NCI-H187 treated with DMSO at 0.1 percent for 48 hours (cell line): ENCODE measurements at places on chromosomes 2 and 18.

DNA sequence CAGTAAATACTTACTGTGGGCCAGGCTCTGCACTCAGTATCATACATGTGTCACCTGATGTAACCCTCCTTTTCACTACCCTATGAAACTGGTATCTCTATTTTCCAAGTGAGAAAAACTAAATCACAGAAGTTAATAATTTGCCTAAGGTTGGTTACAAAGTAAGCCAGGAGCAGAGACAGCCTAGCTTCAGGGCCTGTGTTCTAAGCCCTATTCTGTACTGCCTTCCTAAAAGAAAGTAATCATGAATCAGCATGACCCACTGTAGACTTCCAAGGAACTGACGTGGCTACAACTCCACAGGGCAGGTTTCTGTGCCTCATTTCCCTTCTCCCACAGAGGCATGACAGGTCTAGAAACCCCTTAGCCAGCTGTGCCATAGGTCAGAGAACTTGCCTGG, 14.3 kb downstream of the ZNF142 start:
- DNase-seq, result no peak

GRCh38 chr2:62054916-62055450, 140.9 kb upstream of the B3GNT2 start:
- no peak for DNase-seq

DNA sequence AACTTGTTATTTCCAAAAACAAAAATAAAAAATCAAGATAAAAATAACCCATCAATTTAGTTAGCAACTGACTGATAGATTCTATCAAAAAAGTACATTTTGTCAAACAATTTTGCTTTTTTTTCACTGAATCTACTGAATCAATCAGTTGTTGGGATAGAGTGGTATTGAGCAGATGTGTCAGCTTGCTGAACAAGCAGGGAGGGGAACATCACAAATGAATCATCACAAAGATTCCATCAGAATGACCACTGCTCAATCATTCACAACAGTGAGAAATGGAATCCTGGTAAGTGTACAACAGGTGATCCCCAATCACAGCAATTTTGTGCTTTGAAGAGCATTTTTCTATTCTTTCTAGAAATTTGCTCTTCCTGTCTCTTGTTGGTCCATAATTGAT, 12.3 kb upstream of the SLC14A2 start:
- no peak for DNase-seq

- no peak for DNase-seq
These were observed 22.9 kb upstream of the FSHR start for GRCh38 chr2:49177194-49177593.

- no peak for DNase-seq
These were observed 392.9 kb upstream of the CRIM1 start for GRCh38 chr2:35962585-35963146.

DNA sequence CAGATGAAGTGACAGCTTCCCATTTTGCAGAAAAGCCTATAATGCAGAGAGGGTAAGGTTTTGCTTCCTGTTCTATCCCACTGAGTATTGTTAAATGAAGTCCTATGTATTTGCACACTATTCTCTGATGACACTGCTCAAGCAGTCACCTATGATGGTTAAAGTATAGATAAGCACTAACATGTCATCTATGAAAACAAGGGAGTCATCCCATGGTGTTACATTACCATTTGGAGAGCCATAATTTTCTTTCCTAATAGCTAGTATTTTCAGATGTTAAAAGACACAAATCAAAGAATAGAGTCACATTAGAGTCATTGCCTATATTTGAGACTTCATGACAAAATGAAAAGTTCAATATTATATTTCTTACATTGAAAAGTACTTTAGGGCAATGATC, 42.8 kb upstream of the GRB14 start:
- DNase-seq, result no peak

DNA sequence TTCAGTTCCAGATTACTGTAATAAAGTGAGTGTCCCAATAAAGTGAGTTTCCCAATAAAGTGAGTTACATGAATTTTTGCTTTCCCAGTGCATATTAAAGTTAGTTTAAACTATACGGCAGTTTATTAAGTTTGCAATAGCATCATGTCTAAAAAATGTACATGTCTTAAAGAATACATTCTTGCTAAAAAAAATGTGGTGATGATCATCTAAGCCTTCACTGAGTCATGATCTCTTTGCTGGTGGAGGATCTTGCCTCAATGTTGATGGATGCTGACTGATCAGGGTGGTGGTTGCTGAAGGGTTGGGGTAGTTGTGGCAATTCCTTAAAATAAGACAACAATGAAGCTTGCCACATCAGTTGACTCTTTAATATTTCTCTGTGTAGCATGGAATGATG, 664.2 kb downstream of the TDRD15 start:
- no peak for DNase-seq

GRCh38 chr2:73260338-73260984, 23.8 kb downstream of the FBXO41 start:
- DNase-seq, result no peak

GRCh38 chr18:9066358-9066757, 36.1 kb upstream of the NDUFV2 start:
- no peak for DNase-seq

DNA sequence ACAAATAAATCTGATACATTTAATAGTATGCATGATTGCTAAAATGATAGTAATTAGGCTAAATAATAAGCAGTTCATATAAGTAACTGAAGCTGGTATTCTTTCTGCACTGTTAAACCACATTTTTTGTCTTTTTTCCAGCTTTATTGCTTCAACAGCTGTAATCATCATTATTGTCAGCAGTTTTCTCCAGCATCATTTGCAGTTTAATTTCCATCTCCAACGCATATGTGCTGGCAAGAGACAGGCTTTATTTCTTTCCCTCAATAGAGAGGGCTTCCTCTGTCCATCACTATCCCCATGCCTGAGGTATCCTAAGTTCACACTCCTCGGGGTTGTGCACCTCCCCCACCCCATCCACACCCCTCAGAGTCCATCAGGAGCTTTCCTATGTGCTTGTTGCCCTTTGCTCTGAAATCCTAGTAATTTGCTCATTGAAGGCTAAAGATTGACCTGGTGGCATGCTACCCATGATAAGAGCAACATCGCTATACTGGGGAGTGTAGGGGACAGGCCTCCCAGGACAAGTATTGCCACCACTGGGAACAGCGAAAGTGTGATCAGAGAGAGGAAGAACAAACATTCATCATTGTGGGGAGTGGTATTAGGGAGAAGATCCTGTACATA, 37.1 kb downstream of the B4GALT6 start:
- DNase-seq, result no peak

DNA sequence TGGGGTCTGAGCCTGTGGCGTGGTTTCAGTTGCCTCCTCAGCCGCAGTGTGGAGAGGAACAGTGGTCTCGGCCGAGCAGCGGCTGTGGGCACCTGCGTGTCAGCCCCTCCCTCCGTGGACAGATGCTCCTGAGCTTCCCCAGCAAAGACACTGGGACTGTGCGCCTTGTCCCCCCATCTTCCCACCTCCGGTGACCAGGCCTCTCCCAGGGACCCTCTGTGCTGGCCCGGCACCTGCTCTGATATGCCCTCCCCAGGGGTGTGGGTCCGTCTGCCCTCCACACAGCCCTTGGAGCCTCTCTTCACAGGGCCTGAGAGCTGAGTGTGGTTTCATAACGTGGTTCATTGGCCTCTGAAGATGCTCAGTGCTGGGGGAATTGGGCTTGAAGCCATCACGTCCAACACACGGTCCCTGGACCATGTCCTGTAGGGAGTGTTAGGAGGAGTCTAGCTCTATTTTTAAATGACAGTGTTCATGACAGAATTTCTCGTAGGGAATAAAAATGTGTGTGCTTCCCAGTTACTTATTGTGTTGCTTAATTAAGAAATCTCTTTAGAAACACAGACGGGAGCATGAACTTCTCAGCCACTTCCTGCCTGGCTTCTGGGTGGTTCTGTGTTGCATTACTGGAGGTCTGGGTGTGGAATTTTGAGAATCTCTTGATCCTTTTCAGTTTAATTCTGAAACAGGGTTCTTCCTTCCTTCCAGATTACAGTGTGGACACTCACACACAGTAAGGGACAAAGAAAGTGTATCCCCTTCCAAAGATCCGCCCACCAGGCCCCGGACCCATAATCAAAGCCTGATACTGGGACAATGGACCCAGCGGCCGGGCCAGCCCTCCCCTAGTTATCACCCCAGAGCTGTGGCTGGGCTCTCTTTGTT, 110.7 kb downstream of the NFATC1 start:
- DNase-seq, result no peak

DNA sequence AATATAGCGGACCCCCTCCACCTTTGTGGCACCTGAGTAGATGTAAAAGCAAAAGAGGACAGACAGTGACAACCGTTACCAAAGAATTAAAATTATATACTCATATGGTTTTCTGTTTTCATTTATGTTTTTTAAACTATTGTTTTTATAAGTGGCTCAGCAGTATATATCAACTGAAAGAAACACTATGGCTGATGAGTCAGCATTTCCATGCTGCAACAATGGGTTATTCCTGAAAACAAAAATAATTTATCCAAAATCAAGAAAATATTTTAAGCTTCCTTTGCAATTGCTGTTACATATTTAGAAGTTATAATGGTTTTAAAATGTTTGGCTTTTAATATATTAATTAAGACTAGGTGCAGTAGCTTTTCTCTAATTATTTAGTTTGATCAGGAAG, 17.7 kb downstream of the MRPS9 start:
- DNase-seq, result no peak

DNA sequence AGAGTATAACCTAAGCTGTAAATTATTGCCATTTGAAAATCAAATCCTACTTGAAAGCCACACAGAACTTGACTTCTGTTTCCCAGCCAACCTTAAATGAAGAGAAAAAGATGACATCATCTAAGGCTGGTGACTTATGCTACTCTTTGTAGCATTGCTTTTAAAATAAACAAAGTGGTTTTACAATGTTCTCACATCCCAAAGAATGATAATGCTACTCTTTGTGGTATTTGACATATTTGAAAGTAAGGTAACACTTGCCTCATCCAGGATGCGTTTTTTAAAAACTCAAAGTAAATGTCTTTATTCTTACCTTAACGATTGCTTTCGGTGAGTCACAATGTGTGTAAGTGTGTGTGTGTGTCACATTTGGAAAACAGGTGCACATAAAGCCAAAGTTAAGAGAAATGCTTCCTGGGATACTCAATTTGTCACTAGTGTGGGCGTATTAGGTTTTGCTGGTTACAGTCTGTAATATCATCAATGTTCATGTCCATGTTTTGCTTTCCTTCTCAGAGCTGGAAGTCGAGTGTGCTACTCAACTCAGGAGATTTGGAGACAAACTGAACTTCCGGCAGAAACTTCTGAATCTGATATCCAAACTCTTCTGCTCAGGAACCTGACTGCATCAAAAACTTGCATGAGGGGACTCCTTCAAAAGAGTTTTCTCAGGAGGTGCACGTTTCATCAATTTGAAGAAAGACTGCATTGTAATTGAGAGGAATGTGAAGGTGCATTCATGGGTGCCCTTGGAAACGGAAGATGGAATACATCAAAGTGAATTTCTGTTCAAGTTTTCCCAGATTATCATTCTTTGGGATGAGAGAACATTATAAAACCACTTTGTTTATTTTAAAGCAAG, 2.6 kb downstream of the PMAIP1 start:
- no peak for DNase-seq

DNA sequence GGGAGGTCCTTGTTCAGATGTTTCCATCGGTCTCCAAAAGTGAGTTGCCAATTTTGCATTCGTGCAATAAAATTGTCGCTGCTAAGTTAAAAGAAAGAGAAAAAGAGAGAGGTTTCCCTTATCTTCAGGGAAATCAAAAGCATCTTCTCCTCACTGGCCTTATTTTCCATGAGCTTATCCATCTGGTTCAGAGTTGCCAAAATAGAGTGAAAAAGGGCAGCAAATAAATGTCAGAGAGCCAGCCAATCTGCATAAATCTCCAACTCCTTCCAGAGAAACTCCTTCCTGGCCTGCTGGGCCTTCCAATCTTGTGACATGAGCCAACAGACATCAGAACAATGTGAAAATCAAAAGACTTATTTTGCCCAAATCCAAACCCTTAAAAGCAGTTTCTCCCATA, 28.4 kb downstream of the PAX3 start:
- DNase-seq, result no peak

GRCh38 chr2:18159896-18160295, 281.4 kb downstream of the KCNS3 start:
- no peak for DNase-seq

GRCh38 chr18:79846936-79847557, 49.3 kb downstream of the KCNG2 start:
- no peak for DNase-seq

- no peak for DNase-seq
These were observed 147.3 kb downstream of the B3GNT2 start for GRCh38 chr2:62343206-62343605.

- no peak for DNase-seq
These were observed 116.0 kb downstream of the ABCA12 start for GRCh38 chr2:215022418-215022817.

- no peak for DNase-seq
These were observed 191.7 kb upstream of the TWIST2 start for GRCh38 chr2:238655974-238656722.

- no peak for DNase-seq
These were observed 1929.8 kb upstream of the LRRTM1 start for GRCh38 chr2:82234283-82234874.

DNA sequence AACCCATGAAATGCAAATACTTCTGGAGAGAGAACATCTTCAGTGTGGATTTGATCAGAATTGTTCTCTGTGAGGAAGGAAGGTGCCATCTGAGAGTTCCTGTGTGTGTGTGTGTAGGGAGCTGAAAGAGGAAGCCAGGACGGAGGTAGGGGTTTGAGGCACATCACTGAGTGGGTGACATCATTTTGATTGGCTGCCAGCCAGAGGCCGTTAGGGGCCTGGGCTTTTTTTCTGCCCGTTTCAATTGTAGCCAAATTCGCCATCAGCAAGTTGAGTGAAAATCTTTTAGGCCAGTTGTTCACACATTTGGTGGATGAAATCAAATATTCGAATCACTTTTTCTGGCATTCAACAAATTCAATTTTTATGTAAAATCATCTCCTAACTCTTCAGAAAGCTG, 48.9 kb downstream of the TSN start:
- DNase-seq, result no peak

- no peak for DNase-seq
These were observed 3.5 kb downstream of the PRLH start for GRCh38 chr2:237569896-237570295.

DNA sequence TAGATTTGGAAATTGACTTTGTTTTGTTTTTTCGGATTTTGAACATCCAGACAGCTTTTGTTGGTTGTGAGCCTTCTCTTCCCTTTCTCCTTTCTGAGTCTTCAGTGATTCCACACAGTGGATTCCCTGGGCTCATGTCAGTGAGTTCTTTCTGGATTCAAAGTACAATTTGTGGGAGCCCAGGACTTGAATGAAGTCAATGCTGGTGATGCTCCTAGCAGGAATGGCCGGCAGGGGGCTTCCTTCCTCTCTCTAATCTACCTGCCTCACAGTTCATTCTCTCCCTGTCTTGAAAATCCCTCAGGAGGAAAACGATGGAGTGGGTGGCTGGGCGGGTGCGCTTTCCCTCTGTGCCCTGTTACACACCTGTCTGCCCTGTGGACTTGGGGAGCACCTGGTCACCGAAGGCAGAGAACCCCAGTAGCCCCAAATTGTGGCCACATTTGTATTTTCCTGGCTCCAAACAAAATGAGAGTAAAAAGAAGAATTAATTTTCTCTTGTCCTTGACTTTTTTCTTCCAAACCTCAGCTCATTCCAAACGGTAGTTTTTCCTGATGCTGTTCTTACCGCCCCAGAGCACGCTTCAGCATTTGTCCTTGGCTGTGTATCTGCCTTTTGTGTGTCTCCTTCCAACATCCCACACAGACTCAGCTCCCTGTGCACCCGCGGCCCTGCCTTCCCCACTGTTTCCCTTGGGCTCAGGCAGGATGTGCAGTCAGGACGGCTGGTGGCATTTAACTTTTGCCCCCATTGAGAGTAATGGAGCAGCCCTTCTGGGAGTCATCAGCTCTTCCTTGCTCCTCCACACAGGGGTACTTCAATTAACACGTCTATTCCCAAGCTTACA, 86.6 kb downstream of the MARCO start:
- peak; percentile 10 for DNase-seq
